GM12891 (cell line): ENCODE measurements at places on chromosomes 3 and 15.

DNA sequence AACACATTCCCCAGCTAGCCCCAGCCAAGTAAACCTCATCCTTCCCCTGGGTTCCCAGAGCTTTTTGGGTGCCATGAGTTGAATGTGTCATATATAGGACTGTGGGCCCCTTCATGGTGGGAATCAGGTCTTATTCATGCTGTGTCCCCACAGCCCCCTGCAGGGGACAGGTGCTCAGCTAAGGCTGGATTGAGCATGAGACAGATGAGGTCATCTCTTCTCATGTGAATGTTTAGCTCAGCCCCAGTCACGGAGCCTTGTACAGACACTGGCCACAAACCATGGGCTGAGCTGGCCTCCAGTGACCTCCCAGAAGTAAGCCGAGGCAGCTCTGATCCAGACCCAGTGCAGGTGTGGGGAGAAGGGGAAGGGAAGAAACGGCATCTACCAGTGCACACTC is 70.7 kb downstream of the C3orf70 start:
- DNase-seq, result no peak

DNA sequence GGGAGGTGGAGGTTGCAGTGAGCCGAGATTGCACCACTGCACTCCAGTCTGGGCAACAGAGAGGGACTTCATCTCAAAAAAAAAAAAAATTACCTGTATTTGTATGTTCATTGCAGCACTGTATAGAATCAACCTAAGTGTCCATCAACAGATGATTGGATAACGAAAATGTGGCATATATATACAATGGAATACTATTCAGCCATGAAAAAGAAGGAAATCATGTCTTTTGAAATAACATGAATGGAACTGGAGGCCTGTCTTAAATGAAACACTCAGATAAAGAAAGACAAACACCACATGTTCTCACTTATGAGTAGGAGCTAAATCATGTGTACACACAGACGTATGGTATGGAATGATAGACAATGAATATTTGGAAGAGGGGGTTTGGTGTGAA is 59.4 kb upstream of the MEF2A start:
- DNase-seq, result no peak

DNA sequence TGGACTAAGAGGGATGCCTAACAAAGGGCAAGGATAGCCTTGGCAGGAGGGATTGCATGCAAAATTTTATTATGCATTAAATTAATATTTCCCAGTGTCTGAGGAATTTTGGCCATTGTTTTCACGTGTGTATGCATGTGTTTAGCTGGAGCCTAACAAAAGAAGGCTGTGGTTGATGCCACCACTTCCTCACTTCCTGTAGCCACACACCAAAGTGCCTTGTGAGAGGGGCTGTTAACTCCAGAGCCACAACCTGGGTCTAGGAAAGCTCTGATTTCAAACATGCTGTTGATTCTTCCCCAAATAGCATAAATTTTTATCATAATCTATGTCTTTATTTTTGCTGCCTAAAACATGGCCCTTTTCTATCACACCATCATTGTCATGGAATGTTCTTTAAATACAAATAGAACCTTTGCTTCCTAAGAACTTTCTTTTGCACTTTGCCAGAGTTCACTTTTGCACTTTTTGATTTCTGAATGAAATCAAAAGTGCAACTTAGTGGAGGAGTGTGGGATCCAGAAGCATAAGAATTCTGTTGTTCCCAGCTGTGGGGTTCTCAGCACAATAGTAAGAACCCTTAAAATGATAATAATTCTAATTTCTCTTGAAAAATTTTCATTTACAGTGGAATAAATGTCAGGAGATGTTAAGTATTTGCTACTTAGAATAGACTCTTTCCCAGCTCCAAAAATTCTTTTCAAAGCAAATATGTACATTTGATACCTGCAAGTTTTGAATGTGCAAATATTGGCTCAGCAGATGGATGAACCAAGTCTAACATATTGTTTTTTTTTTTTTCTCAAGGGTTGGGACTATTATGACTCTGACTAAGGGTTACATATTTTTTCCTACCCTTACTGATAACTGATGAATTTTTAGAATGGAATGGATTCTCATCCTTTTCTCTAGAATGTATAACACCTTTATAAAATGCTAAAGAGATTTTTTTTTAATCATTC is 35.6 kb upstream of the SPTSSB start:
- no peak for DNase-seq

GRCh38 chr15:50916400-50916799 is 7.9 kb downstream of the AP4E1 start:
- no peak for DNase-seq
